ENCODE measurements at places on chromosomes 2 and 18. TPM values are rescaled to one million over a fixed set of nuclear protein-coding genes. Genes with fewer than 3 reads are reported as not detected.

- no peak for DNase-seq
- H3K4me1 ChIP-seq: no peaks in the 10 kb centered on the region
- H3K27me3 ChIP-seq: peaks cover 3% of the 10 kb centered on the region
Measured at GRCh38 chr2:179842498-179843153, 18.8 kb downstream of the ZNF385B start.

DNA sequence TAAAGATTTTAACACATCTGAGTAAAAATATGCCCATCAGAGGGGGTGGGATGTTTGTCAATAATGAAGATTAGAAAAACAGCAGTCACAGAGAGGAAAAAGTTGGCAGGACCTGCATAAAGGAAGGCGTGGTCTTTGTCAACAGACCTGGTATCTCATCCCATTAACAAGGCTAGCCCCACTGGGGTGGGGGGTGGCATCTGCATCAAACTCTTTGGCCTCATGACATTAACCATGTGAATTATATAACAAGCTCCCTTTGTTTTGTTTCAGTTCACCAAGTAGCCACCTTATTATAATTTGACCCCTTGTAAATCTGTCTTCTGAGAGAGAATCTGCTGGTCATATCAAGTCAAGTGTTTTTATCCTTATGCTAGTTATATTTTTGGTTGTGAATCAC lies 28.8 kb downstream of the NEMP2 start:
- no peak overlapping the region for H3K27ac ChIP-seq
- no peak for DNase-seq
- no peaks in the 10 kb centered on the region for H3K27me3 ChIP-seq

The SP9 gene
- not detected for total RNA-seq

The CLEC4F gene
- not detected for total RNA-seq

Data from activated CD4-positive, alpha-beta memory T cell treated with anti-CD3 and anti-CD28 coated beads, Interleukin-2, amount 10 ng/mL, durations not matched to agents 7 days and 5 days (primary cell).